ENCODE measurements at places on chromosomes 3 and 15.

DNA sequence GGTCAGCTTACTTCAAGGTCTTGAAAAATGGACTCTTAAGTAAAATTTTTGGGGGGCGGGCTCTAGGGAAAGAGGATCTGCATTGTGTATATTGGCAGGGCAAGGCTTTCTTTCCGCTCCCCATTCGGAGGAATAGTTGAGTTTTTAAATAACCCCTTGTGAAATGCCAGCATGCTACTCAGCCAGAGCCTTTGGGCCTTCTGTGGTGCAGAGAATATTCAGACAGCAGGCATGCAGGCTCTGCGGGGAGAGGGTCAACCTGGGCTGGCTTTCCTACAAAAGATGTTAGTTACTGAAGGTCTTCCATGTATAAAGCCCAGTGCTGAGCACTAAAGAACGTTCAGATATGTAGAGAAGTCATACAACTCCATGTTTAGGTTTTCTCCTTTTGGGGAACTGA, 40.6 kb downstream of the ADAMTSL3 start:
- no peak for DNase-seq

- no peak for DNase-seq
These were observed 53.4 kb downstream of the FOXB1 start for GRCh38 chr15:60057554-60057953.

GRCh38 chr15:63089260-63090043, 32.2 kb upstream of the LACTB start:
- DNase-seq, result peak; percentile 100

DNA sequence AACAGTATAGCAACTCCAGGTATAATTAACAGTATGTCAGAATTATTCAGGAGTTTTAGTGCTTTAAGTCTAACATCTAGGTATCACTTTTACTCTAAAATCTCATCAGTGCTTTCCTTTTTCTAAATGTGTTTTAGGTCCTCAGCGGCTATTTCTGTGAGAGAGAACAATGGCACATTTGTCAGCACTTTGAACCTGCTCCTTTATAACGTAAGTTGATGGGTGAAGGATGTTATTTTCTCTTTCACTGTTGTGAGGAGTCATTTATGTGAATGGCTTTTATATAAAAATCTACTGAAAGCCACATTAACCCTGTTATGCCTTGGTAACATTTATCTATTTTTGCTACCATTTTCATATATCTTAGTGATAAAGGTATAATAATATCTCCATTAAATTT, 22.8 kb downstream of the ZPLD1 start:
- DNase-seq, result no peak

DNA sequence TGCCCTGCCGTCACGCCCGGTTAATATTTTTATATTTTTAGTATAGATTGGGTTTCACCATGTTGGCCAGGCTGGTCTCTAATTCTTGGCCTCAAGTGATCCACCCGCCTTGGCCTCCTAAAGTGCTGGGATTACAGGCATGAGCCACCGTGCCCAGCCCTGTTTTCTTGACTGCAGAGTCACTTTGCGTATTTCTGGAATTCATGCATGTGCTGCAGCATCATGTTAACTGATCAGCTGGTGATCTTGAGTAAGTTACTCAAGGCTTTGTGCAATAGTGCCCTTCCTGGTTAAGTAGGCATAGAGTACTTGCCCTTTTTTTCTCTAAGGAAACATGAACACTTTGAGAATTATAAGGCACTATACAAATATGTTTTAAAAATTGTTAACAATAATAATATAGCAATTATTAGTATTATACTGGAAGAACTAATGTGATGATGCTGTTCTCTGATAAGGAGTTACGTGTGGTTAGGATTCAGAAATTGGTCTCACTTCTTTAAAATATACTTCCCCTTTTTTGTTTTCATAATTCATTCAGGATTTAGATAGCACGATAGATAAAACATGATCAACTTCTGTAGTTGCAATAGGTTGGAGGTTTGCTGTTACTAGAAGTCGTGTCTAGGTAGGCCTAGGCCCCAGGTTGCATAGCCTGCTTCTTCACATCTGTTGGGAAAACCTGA, 33.6 kb downstream of the GPR171 start:
- no peak for DNase-seq

DNA sequence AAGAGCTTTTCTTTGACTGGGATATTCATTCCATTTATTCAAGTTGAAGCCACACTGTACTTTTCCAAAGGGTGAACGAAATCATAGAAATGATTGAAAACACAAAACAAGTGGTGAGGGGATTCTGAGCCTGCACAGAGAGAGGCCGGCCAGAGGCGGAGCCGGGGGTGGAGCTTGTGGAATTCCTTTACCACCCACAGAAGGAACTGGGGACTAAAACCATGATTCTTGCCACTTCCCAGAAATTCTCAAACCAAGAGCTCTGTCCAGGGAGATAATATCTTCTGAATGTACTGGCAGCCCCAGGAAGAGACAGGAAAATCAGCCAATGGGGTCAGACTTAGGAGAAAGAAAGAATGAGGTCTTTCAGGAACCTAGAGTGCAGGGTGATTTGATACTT, 20.8 kb downstream of the FBN1 start:
- no peak for DNase-seq

DNA sequence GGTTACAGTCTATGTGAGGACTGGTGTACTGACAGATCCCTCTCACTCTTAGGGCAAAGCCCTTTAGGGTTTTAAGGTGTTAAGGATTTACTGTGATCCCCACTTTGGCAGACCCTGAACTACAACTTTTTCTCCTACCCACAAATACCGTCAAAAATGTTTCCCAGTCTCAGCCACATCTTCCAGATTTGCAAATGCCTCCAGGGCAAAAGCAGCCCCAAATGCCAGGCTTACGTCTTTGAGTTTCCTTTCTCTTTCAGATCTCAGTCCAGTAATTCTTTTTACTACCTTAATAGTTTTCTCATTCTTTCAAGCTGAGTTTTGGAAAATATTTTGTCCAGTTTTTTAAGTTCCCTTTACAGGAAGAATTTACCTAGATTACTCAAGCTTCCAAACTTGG, 13.4 kb upstream of the ITGA11 start:
- no peak for DNase-seq

DNA sequence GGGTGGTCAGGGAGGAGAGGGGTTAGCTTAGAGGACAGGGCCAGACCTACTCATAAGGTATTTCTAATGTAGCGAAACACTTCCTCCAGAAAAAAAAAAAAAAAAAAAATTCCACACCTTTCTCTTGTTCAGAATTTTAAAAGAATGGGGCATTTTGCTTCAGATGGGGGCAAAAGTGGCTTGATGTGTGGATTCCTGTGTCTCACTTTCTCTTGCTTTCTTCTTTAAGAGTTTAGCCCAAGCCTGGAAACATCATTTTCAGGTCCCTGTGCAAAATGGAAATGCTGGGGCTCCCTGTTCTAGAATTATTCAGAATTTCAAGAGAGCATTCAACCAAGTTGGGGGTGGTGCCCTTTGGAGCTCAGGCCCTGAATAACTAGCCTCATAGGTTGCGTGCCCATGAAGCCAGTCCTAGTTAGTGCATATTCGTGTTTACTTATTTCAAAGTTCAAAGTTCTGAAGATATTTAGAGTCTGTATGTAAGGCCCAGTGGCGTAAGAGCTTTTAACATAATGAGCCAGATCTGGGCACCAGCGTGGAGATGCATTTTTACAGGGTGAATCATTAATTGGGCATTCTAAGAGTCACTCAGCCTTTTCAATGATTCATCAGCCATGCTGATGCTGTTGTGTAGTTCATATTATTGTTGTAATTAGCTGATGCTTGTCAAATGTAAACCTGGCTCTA, 104.5 kb downstream of the RPLP1 start:
- DNase-seq, result peak; percentile 99

- no peak for DNase-seq
These were observed 567.2 kb upstream of the NECTIN3 start for GRCh38 chr3:110504401-110504800.

DNA sequence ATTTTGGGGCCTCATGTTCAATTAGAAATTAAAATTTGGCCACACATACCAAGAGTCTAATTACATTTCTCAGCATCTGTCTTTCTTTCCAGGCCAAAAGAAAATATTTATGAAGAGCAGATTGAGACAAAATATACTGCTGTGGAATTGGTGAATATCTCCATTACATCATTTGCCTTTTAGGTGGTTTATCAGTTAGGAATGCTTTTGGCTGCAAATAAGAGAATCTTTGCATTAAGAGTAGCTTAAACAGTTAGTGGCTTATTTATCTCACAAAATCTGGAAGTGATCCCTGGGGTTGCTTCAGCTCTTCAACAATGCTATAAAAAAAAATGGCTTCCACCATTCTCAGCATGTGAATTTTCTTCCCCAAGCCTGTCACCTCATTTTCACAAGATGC, 308.7 kb downstream of the MAGI1 start:
- DNase-seq, result no peak

- no peak for DNase-seq
These were observed 420.4 kb downstream of the EPHA3 start for GRCh38 chr3:89527736-89528305.

DNA sequence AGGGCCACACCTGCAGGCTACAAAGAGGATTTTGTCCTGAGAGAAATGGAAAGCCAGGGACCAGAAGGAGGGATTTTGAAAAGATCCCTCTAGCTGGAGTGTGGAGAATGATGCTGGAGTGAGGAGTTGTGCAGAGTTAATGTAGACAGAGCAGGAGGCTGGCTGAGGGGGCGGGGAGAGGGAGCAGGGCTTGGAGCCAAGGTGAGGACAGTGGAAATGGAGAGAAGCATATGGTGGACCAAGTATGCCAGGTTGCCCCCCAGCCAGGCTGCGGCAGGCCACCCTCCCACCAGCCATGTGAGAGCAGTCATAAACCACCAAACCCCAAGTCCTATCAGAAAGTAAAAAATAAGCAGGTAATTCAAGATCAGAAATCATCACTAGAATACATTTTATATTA, 14.7 kb downstream of the RARRES1 start:
- no peak for DNase-seq

DNA sequence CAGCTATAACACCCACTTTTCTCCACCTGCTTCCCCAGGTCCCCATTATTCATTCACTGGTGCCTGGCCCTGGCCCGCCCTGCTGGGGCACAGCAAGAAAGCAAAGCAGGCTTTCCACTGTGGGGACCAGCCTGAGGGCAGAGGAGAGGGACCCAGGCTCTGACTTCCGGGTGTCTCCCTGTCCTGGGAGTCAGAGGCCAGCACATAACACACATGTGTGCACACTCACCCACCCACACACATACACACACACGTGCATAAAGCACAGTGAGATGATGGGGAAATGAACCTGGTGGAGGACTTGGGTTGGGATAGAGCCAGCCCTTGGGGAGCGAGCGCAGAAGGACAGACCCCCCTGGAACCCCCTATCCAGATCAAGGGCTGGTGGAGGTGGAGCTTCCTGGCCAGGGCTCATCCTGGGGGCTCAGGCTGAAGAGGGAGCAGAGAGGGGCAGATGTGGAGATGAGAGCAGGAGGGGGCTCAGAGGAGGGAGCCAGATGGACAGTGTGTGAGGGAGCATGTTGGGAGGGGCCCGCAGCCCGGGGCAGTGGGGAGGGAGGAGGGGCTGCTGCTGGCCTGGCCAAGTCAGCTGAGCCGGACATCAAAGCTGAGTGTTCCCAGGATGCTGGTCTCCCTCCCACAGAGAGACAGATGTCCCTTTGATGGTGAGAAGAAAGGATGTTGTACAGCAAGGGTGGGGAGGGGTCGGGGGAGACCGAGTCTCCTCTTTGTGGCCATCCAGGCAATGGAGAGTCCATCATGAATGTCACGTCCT, 78.2 kb downstream of the LINGO1 start:
- no peak for DNase-seq

DNA sequence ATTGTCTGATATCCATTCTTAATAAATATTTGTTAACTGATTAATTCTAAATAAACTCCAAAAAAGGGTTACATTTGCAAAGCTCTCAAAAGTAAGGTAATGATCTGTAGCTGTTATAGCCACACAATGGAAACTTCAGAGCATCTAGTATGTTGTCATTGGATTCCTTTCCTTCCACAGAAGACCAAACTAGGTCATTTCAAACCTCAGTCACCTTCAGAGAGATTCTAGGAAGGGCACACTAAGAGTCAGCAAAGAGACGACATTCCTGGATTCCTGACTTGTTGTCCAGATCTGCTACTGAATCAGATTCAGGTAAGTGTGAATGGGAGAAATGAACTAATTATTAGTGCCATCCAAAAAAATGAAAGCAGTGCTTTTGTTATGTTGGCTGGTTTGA, 3.0 kb upstream of the COL8A1 start:
- DNase-seq, result no peak

All from NCI-H226 (cell line).